Smooth muscle cell of the pulmonary artery (primary cell): ENCODE measurements at places on chromosomes 2 and 18. TPM values are rescaled to one million over a fixed set of nuclear protein-coding genes. Genes with fewer than 3 reads are reported as not detected.

SCYGR4 gene
- not detected in 2 replicates for total RNA-seq

CIB4 gene
- total RNA-seq = not detected in 2 replicates

DLX1 gene
- total RNA-seq = 1.6 and 7.7 TPM in 2 replicates

MC4R gene
- total RNA-seq = not detected in 2 replicates

UBE2E3 gene
- 62.7 and 64.2 TPM in 2 replicates for total RNA-seq

SLC66A2 gene
- 45.9 and 48.1 TPM in 2 replicates for total RNA-seq

FAM117B gene
- total RNA-seq = 3.4 and 5.1 TPM in 2 replicates

OXER1 gene
- 0.13 TPM in 1 of 2 replicates, not detected in the other for total RNA-seq

CHRND gene
- not detected in 2 replicates for total RNA-seq

PREPL gene
- total RNA-seq = 65.1 and 98.2 TPM in 2 replicates

SPATA3 gene
- total RNA-seq = not detected in 2 replicates

SCN2A gene
- total RNA-seq = 1.8 and 2.7 TPM in 2 replicates

SH3RF3 gene
- total RNA-seq = 7.8 and 10.8 TPM in 2 replicates

RTP5 gene
- total RNA-seq = not detected in 2 replicates

FTCDNL1 gene
- 0.59 and 1.4 TPM in 2 replicates for total RNA-seq

SLC14A1 gene
- total RNA-seq = 167 and 254 TPM in 2 replicates

ALK gene
- 0.07 TPM in 1 of 2 replicates, not detected in the other for total RNA-seq

GNLY gene
- 0.07 TPM in 1 of 2 replicates, not detected in the other for total RNA-seq

UGT1A3 gene
- not detected in 2 replicates for total RNA-seq

BCL11A gene
- total RNA-seq = 0.20 and 0.59 TPM in 2 replicates

RASGRP3 gene
- 2.1 and 3.0 TPM in 2 replicates for total RNA-seq
